ENCODE measurements at places on chromosomes 13 and 19. TPM values are rescaled to one million over a fixed set of nuclear protein-coding genes. Genes with fewer than 3 reads are reported as not detected.

- no peaks in the 10 kb centered on the region for H3K27me3 ChIP-seq
- no peaks in the 10 kb centered on the region for H3K36me3 ChIP-seq
- no peaks in the 10 kb centered on the region for H3K4me1 ChIP-seq
- DNase-seq = no peak
These were observed 6.5 kb upstream of the N4BP2L2 start for GRCh38 chr13:32545083-32545482.

GRCh38 chr13:74040200-74040599, 94.0 kb downstream of the KLF12 start:
- DNase-seq = no peak
- H3K36me3 ChIP-seq = no peaks in the 10 kb centered on the region
- H3K27ac ChIP-seq = no peak overlapping the region

DNA sequence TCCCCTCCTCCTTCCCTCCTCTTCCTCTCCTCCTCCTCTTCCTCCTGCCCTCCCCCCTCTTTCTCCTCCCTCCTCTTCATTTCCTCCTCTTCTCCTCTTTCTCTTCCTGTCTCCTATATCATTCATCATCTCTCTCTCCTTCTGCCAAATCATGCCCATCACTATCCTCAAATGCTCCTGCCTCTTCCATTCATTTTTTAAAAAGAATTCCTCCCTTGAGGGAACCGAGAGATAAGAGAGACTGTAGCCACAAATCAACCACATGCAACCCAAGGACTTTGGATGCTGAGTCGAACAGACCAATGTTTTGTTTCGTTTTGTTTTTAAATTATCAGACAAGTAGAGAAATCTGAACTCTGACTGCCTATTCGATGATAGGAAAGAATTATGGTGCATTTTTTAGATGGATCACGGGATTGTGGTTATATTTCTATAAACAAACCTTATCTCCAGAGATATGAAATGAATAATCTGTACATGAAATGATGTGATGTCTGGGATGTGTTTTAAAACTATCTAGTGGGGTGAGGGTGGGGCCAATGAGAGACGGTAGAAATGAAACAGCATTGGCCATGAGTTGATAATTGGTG, 9.5 kb upstream of the ZNF541 start:
- H3K4me3 ChIP-seq = no peak overlapping the region
- H3K4me1 ChIP-seq = peaks cover 6% of the 10 kb centered on the region
- no peak for DNase-seq
- no peak overlapping the region for H3K27ac ChIP-seq
- no peaks in the 10 kb centered on the region for H3K36me3 ChIP-seq

DNA sequence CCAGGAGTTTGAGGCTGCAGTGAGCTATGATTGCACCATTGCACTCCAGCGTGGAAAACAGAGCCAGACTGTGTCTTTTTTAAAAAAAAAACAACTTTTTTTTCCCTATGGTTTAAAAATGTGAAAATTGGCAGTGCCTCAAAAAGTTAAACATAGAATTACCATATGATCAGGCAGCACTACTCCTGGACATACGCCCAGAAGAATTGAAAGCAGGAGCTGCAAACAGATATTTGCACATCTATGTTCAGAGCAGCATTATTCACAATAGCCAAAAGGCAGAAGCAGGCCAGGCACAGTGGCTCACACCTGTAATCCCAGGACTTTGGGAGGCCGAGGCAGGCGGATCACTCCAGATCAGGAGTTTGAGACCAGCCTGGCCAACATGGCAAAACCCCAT, 3.8 kb upstream of the RETN start:
- no peak overlapping the region for H3K27ac ChIP-seq
- no peaks in the 10 kb centered on the region for H3K4me1 ChIP-seq
- no peak for DNase-seq
- H3K4me3 ChIP-seq = no peak overlapping the region
- H3K27me3 ChIP-seq = 0 out of 2 replicates have a peak, but pooled peaks cover 1% of the 10 kb centered on the region

DNA sequence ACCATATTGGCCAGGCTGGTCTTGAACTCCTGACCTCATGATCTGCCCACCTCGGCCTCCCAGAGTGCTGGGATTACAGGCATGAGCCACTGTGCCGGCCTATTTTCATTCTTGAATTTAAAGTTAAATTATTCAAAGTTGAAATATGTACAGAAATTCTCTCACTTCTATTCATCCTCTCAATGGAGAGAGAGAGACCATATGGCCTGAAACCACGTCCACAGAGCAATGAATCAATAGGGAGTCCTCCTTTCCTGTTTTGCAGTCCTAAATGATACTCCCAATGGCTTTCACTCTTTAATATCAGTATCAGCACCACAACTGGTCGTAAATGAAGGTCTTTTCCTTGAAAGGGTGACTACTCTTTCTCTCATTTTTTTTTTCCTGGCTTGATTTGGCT, 30.5 kb upstream of the KCTD4 start:
- H3K4me3 ChIP-seq = no peak overlapping the region
- H3K27ac ChIP-seq = no peak overlapping the region
- 0 out of 2 replicates have a peak, but pooled peaks cover 3% of the 10 kb centered on the region for H3K4me1 ChIP-seq
- no peak for DNase-seq

The C19orf81 gene
- not detected for total RNA-seq

The ZNF653 gene
- 10.0 TPM for total RNA-seq

The ZNF428 gene
- total RNA-seq = 48.5 TPM

The PALM3 gene
- not detected for total RNA-seq

Data from GM12878 (cell line).